ENCODE measurements at places on chromosomes 3 and 15.

DNA sequence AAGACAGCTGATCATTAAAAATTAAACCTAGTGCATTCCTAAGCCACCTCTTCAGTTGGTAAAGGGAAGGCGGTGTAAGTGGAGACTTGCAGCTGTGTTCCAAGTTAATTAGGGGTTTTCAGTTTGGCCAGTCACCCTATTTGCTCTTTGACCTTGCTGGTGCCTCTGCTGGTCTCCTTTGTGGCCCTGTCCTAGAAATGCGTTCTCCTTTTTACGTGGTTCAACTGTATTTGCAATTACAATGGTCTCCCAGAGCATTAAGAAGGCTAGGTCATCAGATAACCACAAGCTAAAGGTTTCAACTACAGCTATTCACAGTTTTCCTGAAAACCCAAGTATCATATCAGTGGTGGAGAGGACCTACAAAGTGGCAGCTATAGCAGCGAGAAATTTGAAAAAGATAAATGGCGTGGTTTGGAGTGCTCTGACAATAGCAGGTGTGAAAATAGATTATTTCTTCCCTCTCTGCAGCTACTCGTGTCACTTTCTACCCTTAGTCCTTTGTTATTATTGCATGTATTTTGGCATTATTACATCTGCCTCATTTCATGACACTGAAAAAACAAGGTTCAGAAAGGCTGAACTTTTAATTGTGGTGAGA lies 203.5 kb upstream of the TBC1D5 start:
- DNase-seq, result no peak

- DNase-seq, result no peak
These were observed 193.1 kb downstream of the MEIS2 start for GRCh38 chr15:36907295-36907694.

DNA sequence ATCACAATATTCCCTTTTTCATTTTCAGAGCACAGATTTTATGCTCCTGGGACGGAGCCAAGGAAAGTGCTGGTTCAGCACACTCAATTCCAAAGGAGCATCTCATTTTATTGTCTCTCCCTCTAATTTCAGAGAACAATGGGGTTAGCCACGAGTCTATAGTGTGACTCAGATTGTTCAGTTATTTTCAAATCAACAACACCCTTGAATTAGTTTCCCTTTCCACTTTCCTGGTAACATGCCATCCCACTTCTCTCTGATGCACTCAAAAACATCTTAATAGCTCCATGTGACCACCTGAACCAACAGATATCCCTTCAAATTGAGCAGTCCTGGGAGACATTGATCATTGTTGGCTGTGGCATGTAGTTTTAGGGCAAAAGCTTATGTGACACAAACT lies 389.7 kb upstream of the MDFIC2 start:
- no peak for DNase-seq

GRCh38 chr15:91472316-91472756 lies 372.3 kb downstream of the SV2B start:
- no peak for DNase-seq

DNA sequence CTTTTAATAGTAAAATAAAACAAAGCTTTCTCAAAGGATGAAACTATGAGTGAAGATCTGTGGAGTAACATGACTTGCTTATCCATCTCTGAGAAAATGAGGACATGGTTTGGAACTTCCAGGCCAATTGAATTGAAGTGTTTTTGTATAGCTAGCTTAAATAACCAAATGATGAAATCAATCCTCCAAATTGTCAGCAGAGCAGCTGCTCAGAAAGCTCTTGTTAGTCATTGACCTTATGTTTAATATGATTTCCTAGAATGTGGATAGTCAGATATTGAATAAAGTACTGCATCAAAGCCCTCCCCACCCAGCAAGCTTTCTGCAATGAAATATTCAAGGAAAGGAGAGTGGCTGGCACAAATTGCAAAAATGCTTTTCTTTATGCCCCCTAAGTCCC lies 437.2 kb downstream of the MFSD1 start:
- no peak for DNase-seq

GRCh38 chr15:43239732-43240491 lies 19.1 kb upstream of the EPB42 start:
- DNase-seq, result peak; percentile 25

- DNase-seq, result peak; percentile 32
These were observed 41.9 kb downstream of the MEIS2 start for GRCh38 chr15:37058316-37058985.

DNA sequence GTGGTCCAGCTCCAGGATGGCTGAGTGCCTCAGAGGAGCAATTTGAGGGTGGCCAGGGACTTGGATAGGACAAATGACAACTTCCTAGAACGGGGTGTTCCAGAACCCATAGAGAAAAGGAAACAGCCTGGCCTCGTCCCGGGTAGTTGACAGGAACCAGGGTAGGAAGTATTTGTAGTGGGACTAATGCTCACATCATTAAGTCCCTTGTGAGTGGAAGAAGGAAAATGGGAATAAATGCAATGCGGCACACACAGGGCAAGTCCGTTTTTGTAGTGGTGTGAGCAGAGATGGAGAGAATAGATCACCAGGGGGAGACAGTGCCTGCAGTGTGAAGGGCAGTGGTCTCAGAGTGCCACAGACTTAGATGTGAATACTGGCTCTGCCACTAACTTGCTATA lies 19.6 kb downstream of the TIMP4 start:
- peak; percentile 30 for DNase-seq

- no peak for DNase-seq
These were observed 16.2 kb downstream of the C3orf62 start for GRCh38 chr3:49260806-49261324.

GRCh38 chr3:191688756-191689433 lies 227.9 kb downstream of the PYDC2 start:
- no peak for DNase-seq

- DNase-seq, result peak; percentile 59
These were observed 389 bp downstream of the ARPC4 start for GRCh38 chr3:9793161-9793781.

DNA sequence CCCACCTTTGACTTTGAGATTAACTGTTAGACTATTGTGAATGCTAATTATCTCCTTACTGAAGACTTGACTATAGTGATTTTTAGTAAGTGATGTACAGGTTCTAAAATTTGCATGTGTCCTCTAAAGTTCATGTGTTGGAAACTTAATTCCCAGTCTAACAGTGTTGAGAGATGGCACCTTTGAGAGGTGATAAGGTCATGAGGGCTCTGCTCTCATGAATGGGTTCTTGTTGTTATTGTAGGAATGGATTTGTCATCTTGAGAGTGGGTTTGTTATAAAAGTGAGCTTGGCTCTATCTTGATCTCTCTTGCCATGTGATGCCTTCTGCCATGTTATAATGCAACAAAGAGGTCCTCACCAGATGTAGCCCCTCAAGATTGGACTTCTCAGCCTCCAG lies 18.9 kb upstream of the LMOD3 start:
- no peak for DNase-seq

- DNase-seq, result no peak
These were observed 217.8 kb downstream of the CHST2 start for GRCh38 chr3:143337387-143337786.

- no peak for DNase-seq
These were observed 29.0 kb downstream of the ADIPOQ start for GRCh38 chr3:186871403-186871924.

DNA sequence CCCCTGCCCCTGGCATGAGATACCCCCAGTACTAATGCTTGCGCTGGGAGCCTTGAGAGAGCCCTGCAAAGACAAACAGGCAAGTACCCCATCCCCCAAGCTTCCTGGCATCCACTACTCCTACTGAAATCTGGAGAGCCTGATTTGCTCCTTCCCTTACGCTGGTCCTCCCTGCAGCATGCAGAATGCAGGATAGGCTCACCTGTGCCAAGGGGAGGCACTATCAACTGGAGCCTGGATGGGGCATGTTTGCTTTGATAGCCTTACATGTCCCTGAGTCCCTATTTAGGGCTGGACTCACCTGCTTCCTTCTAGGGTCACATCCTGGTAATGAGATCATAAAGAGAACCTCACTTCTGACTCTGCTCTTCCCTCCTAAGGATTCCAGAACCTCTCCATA lies 42.9 kb downstream of the RAB11A start:
- no peak for DNase-seq

DNA sequence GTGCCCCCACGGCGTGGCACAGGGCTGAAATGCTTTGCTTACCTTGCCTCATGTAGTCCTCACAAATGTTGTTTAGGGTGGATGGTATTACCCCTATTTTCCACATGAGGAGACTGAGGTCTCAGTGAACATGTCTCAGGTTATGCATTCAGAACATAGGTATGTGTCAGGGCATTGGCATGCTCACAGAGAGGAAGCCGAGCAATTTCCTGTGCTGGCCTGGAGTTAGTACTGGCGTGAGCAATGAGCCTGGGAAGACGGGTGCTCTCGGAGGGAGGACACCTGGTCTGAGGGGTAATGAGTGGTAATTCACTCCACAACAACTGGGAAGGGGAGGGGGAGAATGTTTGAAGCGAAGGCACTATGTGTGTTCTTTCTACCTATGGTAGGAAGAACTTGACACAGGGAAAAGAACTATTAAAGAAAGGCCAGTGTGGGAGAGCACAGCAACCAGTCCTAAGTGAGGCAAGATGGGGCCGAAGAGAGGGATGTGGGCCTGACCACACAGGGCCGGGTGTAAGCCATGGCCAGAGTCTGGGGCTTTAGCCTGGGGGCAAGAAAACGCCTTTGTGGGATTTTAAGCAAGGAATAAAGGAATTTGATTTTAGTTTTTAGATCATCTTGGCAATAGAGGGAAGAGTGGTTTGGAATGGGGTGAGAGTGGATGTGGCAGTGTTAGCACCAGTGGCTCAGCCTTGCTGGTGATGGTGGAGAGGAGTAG lies 4.9 kb upstream of the FAM131A start:
- peak; percentile 95 for DNase-seq

DNA sequence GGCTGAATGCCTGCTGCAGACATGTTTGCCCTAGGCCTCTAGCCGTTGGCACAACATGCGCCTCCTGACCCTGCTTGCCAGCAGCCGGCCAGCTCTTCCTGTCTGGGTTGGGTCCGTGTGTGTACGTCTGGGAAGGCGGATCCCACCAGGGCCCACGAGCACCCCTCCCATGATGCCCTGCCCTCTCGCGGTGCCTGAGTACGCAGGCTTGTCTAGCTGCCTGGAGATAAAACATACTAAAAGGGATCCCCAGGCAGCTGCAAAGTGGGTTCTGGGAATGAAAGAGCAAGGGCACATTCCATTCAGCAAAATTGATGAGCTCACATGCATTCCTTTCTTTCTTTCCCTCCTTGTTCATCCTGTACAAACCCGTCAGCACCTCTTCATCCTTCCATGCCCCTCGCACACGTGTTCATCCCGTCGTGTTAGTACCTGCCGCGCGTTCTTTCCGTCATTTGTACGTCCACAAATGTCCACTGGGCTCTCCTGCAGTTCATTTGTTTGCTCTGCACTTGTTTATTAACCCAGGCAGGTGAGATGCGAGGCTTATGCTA lies 74.3 kb downstream of the FBLN2 start:
- DNase-seq, result peak; percentile 15

GRCh38 chr15:74265046-74265639 lies 29.0 kb downstream of the CCDC33 start:
- no peak for DNase-seq

GRCh38 chr3:87674397-87675161 lies 384.2 kb downstream of the CGGBP1 start:
- no peak for DNase-seq

DNA sequence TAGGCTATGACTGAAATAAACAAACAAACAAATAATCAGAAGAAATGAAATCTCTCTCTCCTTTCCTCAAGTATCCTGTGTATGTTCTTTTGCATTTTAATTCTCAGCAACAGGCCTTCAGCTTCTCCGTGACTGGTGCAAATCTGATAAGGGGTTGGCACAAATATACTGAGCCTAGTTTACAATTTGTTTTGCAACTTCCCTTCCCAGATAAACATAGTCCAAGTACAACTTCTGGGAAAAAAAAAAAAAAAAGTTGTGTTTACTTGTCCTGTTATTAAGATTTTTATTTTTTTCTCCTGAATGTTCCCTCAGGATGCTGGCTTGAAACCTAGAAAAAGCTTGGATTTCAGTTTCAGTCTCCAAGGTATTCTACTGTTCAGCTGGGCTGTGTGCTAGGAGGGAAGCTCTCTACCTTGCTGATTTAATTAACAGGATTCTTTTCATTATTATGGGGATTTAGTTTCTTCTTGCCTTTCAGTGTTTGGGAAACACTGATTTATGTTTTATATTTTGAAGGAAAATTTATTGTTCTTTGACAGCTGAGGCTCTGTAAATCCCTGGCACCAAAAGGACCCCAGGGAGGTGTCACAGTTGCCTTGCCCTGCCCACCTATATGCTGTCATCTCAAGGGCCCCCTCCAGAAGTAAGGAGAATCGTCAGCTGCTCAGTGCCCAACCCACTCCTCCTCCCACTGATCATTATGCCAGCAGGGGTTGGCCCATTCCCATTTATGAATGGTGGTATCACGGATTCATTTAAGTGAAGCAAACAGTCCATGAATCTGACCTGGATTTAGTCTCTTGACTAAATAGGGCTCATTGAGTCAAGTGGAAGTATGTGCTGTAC lies 185.2 kb downstream of the MEIS2 start:
- DNase-seq, result no peak

- DNase-seq, result no peak
These were observed 1460.1 kb downstream of the OTOL1 start for GRCh38 chr3:162956711-162957110.

DNA sequence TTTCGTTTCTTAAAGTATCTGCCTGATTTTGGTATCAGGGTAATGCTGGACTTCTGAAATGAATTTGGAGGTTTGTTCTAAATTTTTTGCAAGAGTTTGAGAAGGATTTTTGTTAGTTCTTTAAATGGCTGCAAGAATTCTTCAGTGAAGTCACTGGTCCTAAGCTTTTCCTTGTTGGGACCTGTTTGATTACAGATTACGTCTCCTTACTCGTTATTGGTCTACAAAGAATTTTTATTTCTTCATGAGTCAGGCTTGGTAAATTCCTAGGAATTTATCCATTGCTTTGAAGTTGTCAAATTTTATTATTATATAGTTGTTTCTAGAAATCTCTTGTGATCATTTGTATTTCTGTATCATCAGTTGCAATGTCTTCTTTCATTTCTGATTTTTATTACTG lies 196.0 kb downstream of the DPH6 start:
- DNase-seq, result peak; percentile 3

DNA sequence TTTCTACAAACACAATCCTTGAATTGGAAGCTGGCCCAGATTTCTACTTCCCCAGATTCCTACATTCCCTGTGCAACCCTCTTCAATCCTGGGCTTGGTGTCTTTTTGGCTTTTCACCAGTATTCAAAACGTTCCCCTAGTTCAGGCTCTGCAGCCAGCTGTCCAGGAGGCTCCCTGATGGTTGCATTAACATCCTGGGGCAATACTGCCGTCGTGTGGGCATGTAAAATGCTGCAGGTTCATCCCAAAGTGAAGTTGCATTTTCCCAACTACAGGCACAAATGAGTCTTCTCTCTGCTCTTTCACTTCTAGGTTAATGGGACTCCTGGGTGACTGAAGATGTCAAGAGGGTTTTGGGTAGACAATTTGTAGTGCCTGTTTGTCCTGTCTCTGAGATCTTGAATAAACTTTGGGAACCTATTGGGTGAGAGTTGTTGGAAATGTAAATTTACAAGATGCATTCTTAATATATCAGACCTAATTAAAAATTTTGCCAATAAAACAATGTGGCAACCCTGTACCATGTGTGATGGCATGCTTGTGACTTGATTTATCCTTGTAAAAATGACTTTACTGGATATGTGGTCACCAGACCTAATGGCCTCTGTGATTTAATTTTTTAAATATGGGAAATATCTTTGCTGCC lies 28.6 kb downstream of the SOX14 start:
- peak; percentile 41 for DNase-seq

GRCh38 chr3:67691207-67691606 lies 36.8 kb upstream of the SUCLG2 start:
- no peak for DNase-seq

GRCh38 chr3:127056281-127056680 lies 73.4 kb downstream of the PLXNA1 start:
- DNase-seq, result no peak

GRCh38 chr3:196518966-196519717 lies 4.0 kb upstream of the SMCO1 start:
- DNase-seq, result peak; percentile 59

All from kidney tubule cell (primary cell).